ENCODE measurements at places on chromosomes 2 and 18.

DNA sequence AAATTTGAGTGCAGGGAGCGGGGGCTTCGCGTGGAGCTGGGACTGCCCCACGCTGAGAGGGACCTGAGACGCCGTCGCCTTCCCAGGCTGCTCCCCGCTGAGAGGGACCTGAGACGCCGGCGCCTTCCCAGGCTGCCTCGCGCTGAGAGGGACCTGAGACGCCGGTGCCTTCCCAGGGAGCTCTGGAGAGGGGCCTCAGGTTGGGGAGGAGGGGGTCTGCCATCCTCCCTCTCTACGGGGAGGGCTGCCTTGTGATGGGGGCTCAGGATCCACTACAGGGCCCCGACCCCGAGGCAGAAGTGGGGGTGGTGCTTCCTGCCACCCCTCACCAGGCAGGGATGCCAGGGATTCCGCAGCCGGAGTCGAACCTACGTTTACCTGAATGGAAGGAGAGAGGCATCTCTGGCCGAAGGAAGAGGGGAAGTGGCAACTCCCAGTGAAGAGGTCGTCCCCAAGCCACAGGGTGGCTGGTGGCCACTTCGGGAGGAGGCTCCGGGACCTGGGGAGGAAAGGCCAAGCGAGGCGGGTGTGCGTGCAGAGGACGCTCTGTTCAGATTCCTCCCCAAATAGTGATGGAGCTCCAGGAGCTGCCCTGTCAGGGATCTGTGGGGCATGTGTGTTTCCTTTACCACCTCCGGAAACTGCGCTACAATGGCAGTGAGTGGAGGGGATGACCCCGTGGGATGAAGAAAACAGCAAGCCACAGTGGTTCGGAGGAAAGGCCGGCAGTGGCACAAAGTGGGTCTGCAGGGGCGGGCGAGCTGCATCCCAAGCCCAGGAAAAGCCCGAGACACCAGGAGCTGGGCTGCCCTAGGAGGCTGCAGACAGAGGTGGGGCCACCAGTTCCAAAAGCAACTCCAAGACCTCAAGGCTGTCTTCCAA, 108.2 kb upstream of the CTDP1 start:
- no peak for DNase-seq

- DNase-seq: no peak
These were observed 66.5 kb downstream of the SFXN5 start for GRCh38 chr2:73004889-73005596.

DNA sequence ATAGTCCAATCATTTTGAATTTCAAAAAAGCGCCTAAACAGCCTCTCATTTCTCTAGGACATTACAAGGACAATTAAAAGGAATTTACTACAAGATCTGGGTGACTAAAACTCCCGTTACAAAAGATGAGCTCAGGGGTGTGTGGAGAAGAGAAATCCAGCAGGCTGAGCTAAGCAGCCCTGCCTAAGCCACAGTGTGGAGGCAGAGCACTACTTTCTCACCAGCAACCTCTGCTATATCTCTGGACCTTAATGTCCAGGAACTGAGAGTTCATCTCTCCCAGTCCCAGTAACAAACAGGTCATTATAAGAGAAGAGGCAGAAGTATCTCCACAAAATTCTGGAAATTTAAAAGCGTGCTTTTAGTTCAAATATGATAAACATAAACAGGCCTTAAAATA, 18.9 kb upstream of the ANKRD62 start:
- no peak for DNase-seq

DNA sequence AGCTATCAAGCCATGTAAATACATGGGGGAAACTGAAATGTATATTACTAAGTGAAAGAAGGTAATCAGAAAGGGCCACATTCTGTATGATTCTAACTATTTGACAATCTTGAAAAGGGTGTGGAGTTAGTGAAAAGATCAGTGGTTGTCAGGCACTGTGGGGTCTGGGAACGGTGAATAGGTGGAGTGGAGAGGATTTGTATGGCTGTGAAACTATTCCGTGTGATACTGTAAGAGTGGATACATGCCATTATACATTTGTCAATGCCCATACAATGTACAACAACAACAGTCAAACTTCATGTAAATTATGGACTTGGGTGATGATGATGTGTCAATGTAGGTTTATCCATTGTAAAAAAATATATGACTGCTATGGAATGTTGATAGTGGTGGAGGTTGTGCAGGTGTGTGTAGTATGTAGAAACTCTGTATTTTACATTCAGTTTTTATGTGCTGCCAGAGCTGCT, 1116.2 kb downstream of the SUCLG1 start:
- DNase-seq: peak; percentile 7

GRCh38 chr2:234335661-234336228, 161.1 kb downstream of the ARL4C start:
- DNase-seq: peak; percentile 5

DNA sequence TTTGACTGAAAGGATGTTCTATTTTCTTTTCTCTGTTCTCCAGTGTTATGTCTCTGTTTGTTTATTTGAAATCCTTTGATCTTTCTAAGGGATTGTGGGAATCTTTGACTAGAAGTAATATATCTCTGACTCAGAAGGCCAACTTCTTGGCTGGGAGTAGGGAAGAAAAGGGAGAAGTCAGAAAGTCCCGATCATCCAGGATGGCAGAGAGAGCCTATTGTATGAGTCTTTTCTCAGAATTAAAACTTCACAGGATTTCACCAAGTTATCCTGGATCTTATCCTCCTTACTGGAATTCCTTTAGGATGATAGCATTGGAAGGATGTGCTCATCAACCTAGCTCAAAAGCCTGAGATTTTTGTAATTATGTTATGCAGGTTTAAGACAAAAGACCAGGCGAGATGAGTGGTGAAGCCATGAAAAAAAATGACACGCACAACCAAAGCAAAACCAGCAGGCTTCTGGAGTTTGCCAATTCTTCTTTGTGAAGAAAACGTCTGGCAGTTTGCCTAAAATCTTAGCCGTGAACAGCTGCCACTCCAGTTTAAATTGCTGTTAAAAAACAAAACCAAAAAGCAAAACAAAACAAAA, 383.6 kb upstream of the SMIM21 start:
- DNase-seq: no peak

- DNase-seq: no peak
These were observed 37.6 kb downstream of the LMAN2L start for GRCh38 chr2:96702098-96702785.

- no peak for DNase-seq
These were observed 4.5 kb downstream of the HS1BP3 start for GRCh38 chr2:20646446-20646845.

DNA sequence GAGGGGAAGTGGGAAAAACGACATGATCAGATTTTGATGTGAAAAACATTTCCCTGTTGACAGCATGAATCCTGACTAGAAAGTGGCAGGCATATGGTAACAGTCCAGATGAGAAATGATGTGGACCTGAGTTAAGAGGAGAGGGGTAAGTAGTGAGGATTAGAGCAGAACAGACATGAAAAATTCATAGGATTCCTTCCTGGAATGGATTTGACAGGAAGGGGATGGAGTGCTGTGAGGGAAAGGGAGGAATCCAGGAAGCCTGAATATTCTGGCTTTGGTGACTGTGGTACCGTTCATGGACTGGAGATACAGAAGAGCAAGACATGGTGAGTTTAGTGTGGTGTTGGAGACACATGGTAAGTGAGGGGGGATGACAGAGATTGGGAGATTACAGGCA, 115.4 kb downstream of the TMEM131 start:
- DNase-seq: no peak

DNA sequence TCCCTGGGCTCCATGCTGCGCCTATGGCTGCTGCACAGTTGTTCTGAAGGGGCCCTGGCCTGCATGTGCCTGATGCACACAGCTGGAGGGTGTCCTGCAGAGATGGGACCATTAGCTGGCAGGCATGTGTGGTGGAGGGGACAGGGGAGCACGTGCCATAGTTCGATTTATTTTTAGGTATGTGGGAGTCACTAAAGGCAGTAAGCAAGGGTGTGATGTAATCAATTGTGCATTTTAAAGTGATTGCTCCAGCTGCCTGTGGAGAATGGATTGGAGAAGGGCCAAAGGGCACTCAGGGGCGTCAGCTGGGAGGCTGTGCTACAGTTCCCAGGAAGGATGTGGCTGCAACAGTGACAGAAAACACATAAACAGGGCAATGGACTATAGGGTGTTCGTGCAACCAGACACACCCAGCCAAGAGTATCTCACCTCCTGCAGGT, 205.1 kb downstream of the ARL4C start:
- no peak for DNase-seq

DNA sequence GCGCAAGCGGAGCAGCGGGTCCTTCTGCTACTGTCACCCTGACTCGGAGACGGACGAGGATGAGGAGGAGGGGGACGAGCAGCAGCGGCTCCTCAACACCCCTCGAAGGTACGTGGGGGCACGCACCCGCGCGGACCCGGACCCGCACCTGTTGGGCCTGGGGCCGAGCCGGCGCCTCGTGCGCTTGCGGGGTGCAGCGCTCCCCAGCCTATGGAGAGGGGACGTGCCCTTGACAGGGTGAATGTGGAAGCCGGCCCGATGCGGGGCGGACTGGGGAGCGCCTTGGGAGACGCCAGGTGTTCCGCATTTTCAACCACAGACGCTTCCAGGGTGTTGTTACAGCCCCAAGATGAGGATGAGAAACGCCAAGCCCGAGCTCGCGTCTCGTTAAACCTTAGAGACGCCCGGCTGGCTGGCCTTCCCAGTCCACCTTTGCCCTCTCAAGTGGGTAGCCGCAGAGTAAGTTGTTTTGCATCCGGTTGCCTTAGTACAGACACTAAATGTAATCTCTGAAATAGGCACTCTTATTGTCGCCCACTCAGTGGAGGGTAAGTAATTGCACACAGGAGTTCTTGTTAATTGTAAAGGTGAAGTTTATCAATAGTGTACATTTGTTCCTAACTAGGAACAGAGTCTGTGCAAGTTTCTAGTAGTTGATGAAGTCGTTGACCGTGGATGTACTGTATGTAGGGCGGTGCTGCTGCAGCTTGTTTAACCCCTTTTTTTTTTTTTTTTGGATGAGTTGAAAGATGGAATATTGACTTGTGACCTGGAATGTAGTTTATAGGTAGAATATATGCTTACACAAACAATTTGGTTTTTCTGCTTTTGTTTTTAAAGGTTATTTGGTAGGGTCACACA, 815 bp downstream of the GMCL1 start:
- no peak for DNase-seq

DNA sequence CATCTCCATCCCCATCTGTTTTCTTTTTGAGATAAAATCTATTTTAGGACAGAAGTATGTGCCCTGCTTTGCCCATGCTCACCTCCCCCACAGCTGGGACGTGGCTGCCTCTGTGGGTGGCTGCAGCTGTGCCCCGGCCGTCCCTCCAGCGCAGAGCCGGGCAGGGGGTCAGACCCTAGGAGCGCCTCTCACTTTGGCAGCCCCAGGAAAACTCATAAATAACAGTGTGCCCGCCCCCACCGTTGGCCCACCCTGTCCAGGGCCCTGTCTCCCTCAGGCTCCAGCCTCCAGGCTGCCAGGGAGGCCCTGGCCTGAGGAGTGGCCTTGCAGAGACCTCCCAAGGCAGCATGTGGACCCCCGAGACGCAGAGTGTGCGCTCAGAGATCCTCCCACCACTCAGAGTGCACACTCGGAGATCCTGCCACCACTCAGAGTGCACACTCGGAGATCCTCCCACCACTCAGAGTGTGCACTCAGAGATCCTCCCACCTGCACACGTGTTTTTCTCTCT, 178.1 kb downstream of the TWIST2 start:
- no peak for DNase-seq

DNA sequence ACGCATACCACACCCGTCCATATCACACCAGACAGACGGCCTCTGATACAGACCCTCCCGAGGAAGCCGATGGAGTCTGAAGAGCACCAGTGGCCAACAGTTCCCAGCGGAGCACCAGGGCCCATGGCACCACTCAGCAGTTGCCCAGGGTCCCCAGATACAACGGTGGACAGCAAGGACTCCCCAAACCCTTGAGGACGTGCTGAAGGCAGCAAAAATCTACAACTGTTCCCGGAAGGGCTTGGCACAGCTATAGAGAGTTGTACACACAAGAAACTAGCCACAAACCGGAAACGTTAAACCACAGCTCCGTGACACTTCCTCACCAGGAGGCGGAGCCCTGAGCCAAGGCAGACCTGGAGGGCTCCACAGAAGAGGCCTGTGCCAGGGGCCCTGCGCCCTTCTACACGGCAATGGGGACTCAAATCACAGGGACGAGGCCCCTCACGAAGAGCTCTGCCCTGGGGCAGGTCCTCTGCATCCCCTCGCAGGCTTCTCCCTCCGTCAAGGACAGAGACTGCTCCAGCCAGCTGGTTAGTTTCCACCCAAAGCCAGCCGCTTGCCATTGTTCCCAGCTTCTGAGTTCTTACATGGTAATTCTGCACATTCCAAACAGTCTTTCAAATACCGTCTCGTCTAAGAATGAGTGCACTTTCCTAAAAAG, 133.4 kb downstream of the HDAC4 start:
- DNase-seq: peak; percentile 72

DNA sequence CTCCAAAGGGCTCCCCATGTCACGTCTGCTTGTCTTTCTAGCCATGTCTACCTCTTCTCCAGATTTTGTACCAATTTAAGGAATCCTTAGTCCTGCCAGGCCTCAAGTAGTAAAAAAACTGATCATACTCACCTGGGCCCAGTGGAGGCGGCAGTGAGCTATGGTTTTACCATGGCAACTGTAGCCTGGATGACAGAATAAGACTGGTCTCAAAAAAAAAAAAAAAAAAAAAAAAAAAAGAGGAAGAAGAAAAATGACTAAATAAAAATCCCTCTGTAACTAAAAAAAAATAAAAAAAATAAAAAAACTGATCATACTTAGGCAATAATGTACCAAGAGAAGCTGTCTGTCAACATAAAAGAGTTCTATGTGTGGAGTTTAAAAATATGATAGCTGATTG, 221.6 kb downstream of the NR4A2 start:
- DNase-seq: no peak

DNA sequence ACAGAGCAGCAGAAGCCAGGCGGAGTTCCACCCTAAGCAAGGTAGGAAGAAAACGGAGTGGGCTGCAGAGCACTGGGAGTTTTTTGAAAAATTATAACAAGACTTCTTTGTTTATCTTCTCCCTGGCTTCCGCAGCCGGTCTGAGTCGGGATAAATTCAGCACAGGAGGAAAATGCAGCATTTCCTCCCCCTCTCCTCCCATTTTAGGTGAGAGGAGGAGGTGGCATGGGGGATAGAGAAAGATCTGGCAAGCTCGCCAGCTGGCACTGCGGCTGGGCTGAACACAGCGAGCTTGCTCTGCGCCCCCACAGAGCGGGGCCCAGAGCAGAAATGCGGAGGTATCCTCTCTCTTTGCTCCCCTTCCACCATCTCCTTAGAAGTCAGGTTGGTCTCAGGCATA, 17.7 kb upstream of the CHRNA1 start:
- DNase-seq: no peak

- no peak for DNase-seq
These were observed 62.7 kb downstream of the ACVR1 start for GRCh38 chr2:157813467-157813866.

DNA sequence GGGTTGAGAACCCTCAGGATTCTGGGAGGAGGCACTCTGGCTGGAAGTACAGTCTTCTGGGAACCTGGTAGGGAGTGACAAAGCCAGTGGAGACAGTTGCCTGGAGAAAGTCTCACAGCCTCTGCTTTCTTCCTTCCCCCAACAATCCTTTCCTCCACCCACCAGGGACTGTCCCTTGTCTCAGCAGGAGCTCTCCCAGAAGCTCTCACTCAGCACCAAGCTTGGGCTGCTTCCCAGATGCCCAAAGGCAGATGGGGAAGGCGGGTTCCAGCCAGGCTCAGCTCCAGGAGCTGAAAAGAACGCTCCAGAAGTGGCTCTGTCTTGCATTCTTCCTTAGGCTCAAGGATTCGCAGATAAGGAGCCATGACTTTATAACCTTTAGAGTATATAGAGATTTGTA, 7.6 kb upstream of the NAGK start:
- DNase-seq: no peak
